ENCODE measurements at places on chromosomes 3 and 15. TPM values are rescaled to one million over a fixed set of nuclear protein-coding genes. Genes with fewer than 3 reads are reported as not detected.

Gene GOLGA8M
- polyA plus RNA-seq = not detected

GRCh38 chr15:67915461-67916374 lies 75.9 kb upstream of the RNU6-1 start:
- peaks cover 3% of the 10 kb centered on the region for H3K36me3 ChIP-seq
- H3K27ac ChIP-seq = peak overlapping the region; percentile 52
- no peaks in the 10 kb centered on the region for H3K27me3 ChIP-seq

DNA sequence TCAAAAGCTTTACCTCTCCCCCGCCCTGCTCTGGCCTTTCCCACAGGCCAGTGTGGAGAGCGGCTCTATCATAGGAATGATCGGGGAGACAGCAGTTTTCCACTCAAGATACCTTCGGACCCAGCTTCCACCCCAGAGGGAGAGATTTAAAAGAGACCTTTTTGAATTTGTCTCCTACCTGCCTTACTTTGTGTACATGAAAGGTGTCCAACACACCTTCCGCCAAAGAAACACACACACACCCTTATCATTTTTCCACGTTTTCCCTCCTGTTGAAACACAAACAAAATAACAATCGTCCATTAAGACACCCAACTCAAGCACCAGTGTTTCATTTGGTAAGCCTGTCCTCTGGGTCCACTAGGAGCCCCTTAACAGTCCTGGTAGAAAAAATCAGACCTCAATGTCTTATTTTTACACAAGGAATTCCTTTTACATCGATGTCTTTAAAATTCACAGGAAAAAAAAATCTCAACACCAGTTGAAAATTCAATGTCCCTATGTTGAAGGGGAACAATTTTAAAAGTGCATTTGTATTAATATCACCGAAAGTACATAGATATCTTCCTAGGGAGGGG lies 4.0 kb downstream of the HES1 start:
- no peak overlapping the region for H3K4me3 ChIP-seq
- peaks cover 34% of the 10 kb centered on the region for H3K4me1 ChIP-seq
- no peak for DNase-seq
- peaks cover 21% of the 10 kb centered on the region for H3K36me3 ChIP-seq
- H3K27me3 ChIP-seq = no peaks in the 10 kb centered on the region
- H3K27ac ChIP-seq = peak overlapping the region; percentile 92

DNA sequence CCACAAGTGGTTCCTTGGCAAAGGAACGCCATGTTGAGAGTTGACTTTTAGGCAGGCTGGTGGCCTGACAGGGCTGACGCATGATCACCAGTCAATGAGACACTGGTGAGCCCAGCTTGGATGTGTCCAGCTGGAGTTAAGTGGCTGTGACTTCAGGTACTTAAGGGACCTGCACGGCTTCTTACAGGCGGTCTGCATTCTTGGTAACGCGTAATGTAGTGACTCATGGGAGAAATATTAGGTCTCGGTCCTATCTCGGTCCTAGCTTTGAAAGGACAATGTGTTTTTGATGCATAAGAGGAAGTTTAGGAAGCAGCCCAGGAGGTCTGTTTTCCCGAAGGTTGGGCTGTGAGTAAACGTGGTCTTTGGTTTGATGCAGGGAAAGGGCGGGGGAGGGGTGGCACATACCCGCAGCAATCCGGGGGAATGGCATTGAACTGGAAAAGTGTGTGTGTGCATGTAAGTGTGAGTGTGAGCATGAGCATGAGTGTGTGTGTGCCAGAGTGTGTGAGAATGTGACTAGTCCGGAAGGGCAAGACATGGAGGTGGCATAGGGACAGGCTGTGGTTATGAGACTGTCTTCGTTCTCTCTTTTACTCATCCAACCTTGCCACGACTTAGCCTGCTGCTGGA lies 55.3 kb downstream of the FAM43A start:
- H3K36me3 ChIP-seq = no peaks in the 10 kb centered on the region
- H3K4me3 ChIP-seq = no peak overlapping the region
- peaks cover 2% of the 10 kb centered on the region for H3K4me1 ChIP-seq
- DNase-seq = no peak
- H3K27ac ChIP-seq = no peak overlapping the region

GRCh38 chr15:79140846-79141570 lies 50.4 kb upstream of the RASGRF1 start:
- H3K4me3 ChIP-seq = no peak overlapping the region
- H3K27ac ChIP-seq = no peak overlapping the region
- DNase-seq = no peak
